ENCODE measurements at places on chromosomes 12 and 14.

GRCh38 chr12:53710091-53710490 is 17.2 kb downstream of the CALCOCO1 start:
- DNase-seq, result no peak

DNA sequence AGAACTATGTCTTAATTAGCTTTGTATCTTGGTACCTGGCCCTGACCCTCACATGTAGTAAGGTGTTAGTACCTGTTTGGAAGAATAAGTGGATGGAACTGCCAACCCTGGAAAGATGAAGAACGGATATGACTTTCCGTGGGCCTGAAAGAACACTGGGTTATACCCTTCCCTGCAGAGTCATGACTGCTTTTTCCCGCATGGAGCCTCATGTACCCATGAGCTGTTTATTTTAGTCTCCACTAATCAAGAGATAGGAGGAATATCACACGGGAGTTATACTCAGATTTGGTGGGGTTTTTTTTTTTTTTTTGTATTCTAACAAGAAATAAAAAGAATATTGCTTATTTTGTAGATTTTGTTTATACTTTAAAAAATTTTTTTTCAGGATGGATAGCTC is 15.9 kb downstream of the DLST start:
- DNase-seq, result no peak

DNA sequence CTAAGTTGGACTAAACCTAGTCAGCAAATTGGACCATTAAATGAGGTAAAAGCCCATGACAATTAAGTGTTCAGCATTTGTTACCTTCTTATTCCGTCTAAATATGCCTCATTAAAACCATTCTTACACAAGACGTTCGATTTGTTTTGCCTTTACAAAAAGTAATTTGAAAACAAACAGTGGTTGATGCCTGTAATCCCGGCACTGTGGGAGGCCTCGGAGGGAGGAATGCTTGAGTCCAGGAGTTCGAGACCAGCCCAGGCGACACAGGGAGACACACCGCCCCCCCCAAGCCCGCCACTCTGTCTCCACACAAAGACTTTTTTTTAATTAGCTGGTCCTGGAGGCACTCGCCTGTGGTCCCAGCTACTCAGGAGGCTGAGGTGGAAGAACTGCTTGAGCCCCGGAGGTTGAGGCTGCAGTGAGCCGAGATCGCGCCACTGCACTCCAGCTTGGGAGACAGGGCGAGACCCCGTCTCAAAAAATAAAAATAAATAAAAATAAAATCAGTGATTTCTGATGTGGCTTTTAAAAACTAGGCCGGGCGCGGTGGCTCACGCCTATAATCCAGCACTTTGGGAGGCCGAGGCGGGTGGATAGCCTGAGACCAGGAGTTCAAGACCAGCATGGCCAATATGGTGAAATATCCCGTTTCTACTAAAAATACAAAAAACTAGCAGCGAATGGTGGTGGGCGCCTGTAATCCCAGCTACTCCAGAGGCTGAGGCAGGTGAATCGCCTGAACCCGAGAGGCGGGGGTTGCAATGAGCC is 856 bp upstream of the EIF4B start:
- no peak for DNase-seq

DNA sequence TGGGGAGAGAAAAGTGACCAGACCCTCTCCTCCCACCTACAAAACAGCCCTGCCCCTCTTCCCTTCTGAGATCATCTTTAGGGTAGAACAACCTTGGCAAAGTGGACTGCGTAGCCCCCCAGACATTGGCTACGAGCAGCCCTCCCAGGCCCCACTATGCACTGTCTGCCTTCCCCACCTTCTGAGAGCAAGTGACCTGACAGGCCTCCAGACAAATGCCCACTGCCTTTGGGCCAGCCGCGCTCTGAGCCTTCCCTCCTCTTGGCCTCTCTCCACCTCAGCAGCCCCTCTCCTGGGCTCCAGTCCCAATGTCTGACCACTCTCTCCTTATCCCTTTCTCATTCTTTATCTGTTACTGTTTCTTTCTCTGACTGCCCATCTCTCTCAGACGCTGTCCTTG is 46.5 kb upstream of the CCND2 start:
- DNase-seq, result no peak

DNA sequence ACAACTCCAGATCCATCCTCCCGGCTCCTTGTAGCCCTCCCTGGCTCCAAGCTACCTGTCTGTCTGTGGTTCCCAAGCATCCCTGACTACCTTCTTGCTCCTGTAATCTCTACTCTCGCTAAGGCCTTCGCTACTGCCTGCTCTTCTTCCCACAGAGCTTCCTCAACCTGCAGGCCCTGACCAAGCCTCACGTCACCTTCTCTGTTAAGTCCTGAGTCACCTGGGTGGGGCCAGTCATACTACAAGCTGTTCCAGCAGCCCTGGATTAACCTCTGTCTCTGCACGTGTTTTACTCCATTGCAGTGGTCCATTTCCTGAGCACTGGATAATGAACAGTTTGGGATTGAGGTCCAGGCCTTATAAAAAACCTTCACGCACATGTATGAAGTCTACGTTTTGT is 770.7 kb downstream of the BCL11B start:
- no peak for DNase-seq

DNA sequence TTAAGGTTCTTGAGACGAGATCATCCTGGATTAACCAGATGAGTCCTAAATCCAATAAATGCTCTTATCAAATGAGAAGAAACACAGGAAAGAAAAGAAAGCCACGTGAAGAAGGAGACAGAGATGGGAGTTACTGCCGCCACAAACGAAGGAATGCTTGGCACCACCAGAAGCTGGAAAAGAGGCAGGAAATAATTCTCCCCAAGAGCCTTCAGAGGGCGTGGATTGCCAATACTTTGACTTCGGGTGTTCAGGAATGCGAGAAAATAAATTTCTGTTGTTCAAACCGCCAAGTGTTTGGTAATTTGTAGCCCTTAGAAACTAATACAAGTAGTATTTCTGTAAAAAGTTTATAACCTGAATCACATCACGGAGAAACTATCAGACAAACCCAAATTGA is 31.3 kb downstream of the ABCD2 start:
- DNase-seq, result no peak

GRCh38 chr12:121238086-121238485 is 28.2 kb downstream of the P2RX4 start:
- no peak for DNase-seq

DNA sequence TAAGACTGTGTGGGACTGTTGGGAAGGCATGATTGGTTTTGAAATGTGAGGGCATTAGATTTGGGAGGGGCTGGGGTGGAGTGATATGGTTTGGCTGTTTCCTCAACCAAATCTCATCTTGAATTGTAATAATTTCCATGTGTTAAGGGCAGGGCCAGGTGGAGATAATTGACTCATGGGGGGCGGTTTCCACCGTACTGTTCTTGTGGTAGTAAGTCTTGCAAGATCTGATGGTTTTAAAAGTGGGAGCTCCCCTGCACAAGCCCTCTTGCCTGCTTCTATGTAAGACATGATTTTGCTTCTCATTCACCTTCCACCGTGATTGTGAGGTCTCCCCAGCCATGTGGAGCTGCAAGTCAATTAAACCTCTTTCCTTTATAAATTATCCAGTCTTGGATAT is 76.6 kb upstream of the PPFIA2 start:
- DNase-seq, result no peak

DNA sequence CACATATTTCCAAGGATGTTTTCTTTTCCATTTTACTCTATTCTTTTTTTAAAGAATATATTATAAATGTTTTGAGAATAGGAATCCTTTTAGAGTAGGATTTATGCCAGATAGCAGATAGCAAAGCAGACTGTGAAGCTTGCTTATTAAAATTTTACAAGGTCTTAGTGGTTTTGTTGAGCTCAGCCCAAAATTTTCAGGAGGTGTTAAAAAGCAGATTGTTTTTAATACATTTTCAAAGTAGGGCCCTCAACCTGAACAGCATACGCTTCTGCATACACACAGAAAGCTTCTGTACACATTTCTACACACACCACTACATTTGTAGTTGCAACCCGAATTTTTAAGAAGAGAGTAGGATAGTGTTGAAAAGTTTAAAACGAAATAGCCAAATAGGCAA is 151.0 kb downstream of the EPS8 start:
- no peak for DNase-seq

GRCh38 chr12:4562034-4562657 is at the start of gene DYRK4:
DYRK4 (plus strand) TSS chr12:4562208; CDS start chr12:4562246, 38 bp downstream.
- DNase-seq, result peak; percentile 82

DNA sequence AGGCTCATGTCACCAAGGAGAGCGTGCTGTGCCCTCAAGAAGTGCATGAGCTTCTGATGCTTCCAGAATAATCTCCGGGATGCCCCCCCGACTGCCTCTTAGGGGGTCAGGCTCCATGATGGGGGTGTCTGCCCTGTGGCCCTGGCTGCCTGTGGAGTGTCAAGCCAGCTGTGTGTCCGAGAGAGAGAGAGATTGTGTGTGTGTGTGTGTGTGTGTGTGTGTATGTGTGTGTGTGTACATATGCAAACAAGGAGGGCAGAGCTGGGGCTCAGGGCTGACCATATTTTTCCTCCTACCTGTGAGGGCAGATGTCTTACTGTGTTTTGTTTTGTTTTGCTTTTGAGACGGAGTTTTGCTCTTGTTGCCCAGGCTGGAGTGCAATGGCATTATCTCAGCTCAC is 5.6 kb upstream of the ALDH2 start:
- DNase-seq, result no peak

DNA sequence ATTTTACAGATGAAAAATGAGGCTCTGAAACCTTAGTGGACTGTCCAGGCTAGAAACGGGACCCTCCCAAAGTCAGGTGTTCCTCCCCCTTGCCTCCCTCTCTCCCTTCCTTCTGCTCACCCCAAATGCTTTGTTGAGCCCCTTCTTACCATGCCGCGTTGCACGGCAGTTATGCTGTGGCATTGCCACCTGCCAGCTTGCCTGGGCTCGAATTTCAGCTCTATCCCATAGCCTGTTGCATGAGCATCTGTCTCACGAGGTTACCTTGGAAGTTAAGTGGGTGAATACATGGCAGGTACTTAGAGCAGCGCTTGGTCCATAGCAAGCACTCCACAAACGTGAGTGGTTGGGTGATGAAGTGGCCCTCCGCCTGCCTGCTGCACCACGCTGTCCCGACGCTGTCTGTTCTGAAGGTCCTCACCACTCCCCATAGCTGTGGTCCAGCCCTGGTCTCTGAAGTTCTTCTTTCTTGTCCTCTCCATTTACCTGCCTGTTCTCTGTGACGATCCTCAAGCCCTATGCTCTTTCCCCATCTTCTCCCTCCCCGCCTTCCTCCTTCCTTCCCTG is 269.9 kb downstream of the CACNA1C start:
- no peak for DNase-seq

DNA sequence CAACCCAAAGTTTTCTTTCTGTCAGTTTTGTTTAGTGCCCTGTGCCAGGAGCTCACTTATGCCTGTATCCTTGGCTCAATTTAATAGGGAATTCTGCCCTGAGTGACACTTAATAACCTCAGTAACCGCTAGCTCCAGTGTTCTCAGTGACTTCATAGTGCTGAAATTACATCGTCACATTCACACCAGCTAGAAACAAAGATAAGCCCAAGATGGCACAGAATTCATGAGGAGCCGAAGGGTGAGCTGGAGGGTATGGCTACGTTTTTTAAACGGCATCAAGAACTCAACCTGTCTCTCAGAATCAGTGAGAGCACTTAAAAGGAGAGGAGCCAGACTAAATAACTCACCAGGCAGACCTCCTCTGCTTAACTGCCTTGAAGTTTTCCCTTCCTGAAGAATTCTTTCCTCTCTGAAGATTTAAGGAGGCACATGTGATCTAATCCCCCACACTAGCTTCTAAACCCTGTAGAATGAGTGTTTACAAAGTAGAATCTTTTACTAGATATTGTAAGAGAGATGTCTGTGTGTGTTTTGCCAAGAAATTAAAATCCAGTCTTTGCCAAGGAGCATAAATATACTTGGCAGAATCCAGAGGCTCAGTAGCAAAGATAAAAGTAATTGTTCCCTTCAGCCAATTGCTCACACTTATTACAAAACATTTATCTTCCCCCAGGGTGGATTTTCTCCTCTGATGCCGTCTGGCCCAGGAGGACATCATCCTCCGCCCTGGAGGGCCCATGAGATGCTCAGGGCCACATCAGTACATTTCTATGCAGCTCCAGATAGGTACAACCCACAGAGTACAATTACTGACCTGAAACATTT is 37.3 kb downstream of the PTGER2 start:
- DNase-seq, result peak; percentile 45

- no peak for DNase-seq
These were observed 96.5 kb upstream of the NCOR2 start for GRCh38 chr12:124663771-124664366.

- DNase-seq, result no peak
These were observed 42.0 kb downstream of the TRAF3 start for GRCh38 chr14:102819176-102819628.

DNA sequence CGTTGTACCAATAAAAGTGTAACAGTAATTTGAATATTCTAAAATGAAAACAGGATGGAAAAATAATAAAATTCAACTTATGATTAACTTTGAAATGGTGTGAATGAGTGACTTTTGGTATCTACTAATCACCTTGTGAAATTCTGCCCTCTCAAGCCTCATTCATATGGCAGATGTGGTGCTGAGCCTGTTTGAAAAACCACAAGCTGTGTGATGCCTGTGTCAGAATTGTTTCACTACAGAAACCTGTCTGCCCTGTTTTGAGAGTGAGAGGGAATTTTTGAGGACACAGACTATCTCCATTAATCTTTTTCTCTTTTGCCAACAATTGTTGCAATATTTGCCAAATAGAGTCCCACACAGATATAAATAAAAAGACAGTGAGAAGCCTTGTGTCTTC is 3.9 kb upstream of the RNU6-7 start:
- DNase-seq, result no peak

DNA sequence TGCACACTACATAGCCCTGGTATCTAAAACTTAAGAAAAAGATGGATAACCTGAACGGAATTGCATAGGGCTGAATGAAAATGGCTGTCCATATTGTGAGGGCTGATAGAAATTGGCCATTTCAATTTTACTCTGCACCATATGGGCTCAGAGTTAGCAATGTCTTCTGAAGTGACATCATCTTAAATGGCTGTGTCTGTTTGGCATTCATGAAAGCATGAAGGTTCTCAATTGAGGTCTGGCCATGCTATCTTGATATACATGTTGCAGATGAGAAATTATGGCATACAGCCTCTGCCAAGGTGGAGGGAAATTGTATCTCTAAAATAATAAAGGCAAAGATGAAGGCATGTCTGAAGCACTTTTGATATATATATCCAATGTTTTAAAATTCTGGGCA is 226.0 kb upstream of the PDE3A start:
- DNase-seq, result no peak

- DNase-seq, result no peak
These were observed 39.5 kb downstream of the TPCN1 start for GRCh38 chr12:113260636-113261300.

DNA sequence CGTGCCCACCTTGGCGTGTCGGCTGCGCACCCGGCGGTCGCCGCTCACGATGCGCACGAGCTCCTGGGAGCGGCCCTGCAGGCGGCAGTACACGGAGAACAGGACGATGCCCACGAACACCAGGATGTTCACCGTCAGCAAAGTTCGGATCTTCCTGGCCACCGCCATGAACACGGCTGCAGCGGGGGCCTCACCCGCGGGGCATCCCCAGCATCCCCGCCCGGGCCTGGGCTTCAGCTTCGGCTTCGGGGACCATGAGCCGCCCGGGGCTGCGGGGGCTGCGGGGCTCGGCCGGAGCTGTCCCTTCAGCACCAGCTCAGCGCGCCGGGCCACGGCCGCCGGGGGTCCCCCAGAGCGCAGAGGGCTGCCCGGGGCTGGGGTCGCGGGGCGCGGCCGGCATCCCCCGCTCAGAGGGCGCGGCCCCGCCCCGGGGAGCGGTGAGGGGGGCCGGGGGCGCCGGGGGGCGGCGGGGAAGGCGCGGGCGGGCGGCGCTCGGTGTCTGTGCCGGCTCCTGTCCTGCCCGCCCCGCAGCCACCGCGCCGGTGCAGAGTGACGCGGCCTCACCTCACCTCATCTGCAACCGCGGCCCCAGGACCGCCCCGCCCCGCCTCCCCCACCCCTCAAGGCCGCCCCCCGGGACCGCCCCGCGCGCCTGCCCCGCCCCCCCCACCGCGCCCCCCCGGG is at the start of gene GALNT9:
Gene GALNT9 (minus strand): TSS at position 554 of the 684 bp plus-strand sequence. CDS start 386 bp downstream, at position 168.
- DNase-seq, result peak; percentile 14
